ENCODE measurements at places on chromosomes 12 and 14.

DNA sequence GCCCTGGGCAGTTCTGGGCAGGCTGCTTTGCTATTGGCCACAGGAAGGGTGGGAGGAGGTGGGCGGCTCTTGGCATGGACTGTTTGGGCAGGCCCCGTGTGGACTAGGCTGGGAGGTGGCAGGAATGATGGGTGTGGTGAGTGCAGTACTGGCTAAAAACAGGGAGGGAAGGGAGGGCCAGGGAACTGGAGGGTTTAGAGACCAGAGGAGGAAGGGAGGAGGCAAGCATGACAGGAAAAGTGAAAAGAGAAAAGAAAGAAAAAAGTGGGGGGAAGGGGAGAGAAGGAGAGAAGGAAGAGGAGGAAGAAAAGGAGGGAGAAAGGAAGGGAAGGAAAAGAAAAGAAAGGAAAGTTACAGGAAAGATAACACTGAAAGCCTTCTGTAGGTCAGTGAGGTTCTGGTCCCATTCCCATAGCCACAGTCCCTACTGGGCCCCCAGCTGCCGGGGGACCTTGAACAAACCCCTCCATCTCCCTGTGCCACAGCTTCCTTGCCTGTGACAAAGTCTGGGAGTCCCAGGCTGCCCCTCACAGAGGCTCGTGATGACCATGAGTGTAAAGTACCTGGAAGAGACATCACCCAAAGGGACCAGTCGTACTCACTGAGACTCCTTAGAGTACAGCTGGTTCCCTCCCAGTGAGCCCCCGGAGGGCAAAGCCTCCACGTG is 1.1 kb upstream of the C14orf132 start:
- DNase-seq: no peak

GRCh38 chr12:46442738-46443137 is 70.2 kb upstream of the SLC38A2 start:
- no peak for DNase-seq

- no peak for DNase-seq
Observed at GRCh38 chr14:92753250-92753649, 4.8 kb upstream of the LGMN start.

- DNase-seq: no peak
Observed at GRCh38 chr14:54399560-54399959, 2.8 kb downstream of the CDKN3 start.

- DNase-seq: no peak
Observed at GRCh38 chr14:63496837-63497400, 46.3 kb downstream of the PPP2R5E start.

DNA sequence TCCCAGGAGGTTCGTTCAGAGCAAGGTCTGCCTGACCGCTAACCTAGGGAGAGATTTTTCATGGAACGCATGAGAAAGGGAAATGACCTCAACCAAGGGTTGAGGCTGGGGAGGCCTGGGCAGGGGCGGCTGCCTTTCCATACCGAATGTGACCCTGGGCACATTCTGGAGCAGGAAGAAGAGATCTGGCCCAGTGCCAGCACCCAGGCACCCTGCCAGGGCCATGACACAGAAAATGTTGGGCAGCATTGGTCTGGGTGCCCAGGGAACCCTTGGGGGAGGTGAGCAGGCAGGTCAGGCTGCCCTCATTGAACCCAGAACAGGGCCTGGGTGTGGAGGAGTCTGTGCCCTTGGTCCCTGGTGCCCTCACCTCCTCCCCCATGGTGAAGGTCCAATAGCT is 106.8 kb downstream of the CALM1 start:
- no peak for DNase-seq

- DNase-seq: no peak
Observed at GRCh38 chr14:54193871-54194270, 202.9 kb upstream of the CDKN3 start.

DNA sequence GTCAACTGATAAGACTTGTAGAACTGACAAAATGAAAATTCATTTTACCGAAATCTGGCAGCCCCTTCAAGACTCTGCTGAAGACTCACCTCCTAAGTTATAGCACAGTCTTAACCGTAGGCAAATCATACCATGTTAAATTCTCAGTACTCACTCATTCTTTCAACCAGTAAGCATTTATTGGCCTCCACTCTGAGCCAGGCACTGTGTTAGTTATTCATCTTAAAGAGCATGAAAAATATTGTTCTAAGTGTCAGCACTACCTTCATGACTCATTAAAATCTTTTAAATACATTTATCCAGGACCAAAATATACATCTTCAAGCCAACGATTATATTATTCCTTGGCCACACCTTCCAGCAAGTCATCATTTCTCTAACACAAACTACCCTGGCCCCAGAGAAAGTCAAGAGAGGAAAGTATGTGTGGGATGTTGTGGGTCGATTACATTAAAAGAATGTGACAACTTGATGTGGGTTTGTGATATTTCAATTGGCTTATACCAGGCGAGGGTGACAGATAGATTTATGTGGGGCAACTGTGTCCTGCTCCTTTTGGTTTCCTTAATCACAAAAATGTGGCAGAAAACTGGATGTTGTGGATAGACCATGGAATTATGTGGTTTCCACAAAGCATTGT is 55.0 kb downstream of the TMEM30B start:
- no peak for DNase-seq

GRCh38 chr12:48601013-48601756 is 31.3 kb upstream of the LALBA start:
- DNase-seq: no peak

GRCh38 chr12:68873316-68873715 is 59.7 kb downstream of the CPM start:
- no peak for DNase-seq

DNA sequence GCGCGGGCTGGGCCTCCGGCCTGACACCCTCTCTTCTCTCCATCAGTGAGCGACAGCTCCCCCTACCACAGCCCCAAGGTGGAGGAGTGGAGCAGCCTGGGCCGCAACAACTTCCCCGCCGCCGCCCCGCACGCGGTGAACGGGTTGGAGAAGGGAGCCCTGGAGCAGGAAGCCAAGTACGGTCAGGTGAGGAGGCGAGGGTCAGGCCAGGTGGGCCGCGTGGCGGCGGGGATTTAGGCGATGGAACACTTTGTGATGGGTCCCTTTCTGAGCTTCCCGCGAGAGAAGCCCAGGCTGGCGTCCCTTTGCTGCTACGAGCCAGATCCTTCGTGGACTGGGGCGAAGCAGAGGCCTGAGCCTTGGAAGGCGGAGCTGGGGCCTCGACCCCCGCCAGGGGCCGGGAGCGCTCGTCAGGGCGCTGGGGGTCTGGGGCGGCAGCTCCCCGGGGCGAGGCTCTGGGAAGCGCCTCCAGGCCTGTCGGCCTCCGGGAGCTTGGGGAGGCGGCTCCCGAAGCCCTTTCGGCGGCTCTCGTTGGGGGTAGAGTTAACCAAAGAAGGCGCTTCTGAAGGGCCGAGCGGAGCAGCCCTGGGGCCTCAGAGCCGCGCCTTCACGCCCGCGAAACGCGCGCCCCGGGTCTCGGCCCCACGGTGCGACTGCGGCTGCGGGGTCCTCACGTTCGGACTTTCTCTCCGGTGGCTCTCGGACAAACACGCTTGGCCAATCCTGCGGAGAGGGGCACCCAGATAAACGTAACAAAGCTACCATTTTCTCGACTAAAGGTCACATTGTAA is 5.0 kb downstream of the PAX9 start:
- no peak for DNase-seq

DNA sequence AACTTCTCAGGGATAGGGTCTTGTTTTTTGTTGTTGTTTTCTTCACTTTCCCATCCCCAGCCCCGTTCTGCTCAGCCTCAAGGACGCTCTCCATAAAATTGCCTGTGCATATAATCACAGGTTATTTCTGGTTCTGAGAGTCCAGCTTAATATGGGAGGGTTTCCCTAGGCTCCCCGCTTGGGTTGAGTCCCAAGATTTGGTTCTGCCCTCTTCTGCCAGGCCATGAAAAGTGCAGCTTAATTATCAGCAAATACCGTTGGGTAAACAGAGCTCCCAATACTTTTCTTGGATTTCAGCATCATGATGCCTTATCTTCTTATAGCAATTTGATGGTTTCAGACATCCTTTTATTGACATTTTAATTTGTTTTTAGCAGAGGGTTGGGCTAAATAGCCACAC is 75.6 kb downstream of the GRIN2B start:
- DNase-seq: no peak

GRCh38 chr12:123070267-123071081 is 80.4 kb downstream of the PITPNM2 start:
- DNase-seq: no peak

- no peak for DNase-seq
Observed at GRCh38 chr12:83919081-83919480, 993.5 kb downstream of the SLC6A15 start.

- DNase-seq: no peak
Observed at GRCh38 chr14:78488938-78489337, 318.8 kb downstream of the NRXN3 start.

DNA sequence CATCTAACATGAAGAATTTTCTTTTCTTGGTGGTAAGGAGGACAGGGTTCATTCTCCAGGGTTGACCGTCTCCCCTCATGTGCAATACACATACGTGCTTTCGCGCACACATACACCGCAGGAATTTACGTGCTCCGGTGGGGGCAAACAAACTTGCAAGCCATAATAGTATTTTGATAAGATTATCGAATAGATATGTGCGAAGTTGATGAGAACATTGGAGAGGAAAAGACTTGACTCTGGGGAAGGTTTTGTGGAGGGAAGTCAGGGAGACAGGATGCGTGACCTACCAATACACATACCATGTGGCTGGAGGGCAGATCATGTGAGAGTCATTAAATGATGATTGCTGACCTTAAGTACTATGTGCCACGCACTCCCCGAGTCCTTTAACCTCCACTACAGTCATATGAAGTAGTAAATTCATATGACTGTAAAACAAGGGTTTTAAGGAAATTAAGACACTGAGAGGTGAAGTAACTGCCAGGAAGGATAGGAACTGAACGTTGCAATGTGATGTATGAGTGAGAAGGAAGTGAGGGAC is 921 bp downstream of the RAD51B start:
- peak; percentile 34 for DNase-seq

GRCh38 chr14:81122326-81122725 is 98.4 kb downstream of the GTF2A1 start:
- no peak for DNase-seq

- no peak for DNase-seq
Observed at GRCh38 chr14:71410578-71411284, 503.5 kb downstream of the PCNX1 start.

DNA sequence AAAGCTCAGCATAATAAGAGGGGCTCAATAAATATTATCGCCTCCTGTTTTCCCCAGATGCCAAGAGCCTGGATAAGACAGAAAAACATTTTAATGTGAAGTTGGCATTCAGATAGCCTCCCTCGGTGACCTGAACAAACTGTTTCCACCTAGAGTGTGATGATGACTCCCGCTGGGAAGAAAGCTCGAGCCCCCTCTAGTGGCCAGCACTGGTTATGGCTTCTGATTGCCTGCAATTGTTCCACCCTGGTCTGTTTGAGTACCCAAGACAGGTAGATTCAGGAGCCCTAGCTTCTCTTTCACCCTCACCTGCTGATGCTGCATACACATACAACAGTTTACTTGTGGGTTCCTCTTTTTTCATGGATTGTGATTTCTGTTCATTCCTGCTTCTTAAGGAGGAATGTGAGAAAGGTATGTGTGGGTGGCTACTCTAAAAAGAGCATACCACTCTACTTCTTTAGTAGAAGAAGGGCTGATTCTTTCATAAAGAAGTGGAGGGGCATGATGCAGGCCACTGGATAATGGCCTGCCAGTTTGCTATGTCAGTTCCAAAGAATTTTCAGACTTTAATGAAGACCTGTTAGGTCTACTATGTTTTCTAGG is 6.4 kb downstream of the ERG28 start:
- DNase-seq: peak; percentile 86

DNA sequence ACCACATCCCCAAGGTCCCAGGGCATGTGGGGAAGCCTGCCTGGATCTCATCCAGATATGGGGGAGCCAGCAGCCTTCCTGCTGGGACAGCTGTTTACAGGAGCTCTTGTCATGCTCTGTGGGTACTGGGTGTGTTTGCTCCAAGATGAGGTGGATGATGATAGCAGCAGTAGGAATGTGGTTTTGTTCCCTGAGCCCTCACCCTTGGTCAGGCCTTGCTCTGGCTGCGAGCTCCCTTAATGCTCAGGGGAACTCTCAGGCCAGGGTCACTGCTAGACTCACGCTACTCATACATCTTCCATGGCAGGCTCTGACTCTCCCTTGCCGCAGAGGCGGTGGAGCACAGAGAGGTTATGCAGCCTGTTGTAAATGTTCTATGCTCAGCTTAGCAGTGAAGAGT is 990.3 kb downstream of the AACS start:
- no peak for DNase-seq

DNA sequence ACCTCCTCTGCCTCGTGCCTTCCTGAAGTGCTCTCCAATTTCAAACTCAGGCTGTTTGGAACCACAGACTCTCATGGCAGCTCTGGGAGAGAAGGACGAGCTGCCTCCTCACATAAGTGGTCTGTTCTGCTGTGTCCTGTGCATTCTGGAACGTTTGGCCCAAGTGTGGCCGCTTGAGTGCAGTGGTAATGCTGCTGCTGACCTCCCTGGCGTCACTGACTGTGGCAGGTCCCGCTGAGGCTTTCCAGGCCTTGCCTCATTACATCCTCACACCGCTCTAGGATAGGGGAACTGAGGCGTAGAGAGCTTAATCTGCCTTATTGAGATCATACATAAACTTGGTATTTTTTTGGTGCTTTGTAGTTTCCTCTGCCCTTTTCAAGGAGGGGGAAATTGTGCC is 14.2 kb downstream of the CCDC92 start:
- DNase-seq: no peak

- peak; percentile 20 for DNase-seq
Observed at GRCh38 chr12:113537751-113538087, 66.0 kb upstream of the LHX5 start.

DNA sequence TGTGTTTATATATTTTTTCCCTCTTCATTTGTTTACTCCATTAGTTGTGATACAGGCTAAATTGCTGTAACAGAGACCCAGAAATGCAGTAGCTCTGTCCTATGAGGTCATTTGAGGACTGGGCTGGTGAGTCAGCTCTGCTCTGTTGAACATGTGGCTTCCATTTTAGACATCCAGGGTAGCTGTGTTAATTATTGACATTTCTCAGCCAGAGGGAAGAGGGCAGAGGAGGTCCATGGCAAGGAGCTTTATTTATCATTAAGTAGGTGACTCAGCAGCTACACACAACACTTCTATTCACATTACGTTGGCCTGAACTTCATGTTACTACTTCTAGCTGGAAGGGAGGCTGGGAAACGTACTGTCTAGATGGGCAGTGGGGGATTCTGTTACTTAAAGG is 85.4 kb downstream of the PTCSC3 start:
- DNase-seq: no peak

GRCh38 chr14:104865631-104866441 is 768 bp downstream of the CEP170B start:
- DNase-seq: peak; percentile 68

DNA sequence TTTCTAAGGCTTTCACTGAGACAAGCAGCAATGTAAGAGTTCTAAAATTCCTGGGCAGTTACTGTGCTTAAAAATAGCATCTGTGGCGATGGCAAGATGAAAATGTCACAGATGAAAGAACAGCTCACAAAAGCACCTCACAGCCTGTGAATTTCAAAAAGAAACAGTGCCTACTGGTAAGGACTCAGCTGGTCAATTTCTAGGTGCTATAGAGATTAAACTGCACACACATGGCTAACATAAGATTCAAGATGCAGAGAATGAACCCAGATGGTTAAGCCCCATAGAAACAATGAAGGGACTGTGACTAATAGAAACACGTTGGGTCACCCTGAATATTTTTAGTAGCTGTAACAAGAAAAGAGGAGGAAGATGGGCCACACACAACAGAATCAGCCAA is 12.0 kb upstream of the IL26 start:
- DNase-seq: no peak

- no peak for DNase-seq
Observed at GRCh38 chr12:29133680-29134079, 15.4 kb upstream of the FAR2 start.
